ENCODE measurements at places on chromosomes 3 and 15. TPM values are rescaled to one million over a fixed set of nuclear protein-coding genes. Genes with fewer than 3 reads are reported as not detected.

DNA sequence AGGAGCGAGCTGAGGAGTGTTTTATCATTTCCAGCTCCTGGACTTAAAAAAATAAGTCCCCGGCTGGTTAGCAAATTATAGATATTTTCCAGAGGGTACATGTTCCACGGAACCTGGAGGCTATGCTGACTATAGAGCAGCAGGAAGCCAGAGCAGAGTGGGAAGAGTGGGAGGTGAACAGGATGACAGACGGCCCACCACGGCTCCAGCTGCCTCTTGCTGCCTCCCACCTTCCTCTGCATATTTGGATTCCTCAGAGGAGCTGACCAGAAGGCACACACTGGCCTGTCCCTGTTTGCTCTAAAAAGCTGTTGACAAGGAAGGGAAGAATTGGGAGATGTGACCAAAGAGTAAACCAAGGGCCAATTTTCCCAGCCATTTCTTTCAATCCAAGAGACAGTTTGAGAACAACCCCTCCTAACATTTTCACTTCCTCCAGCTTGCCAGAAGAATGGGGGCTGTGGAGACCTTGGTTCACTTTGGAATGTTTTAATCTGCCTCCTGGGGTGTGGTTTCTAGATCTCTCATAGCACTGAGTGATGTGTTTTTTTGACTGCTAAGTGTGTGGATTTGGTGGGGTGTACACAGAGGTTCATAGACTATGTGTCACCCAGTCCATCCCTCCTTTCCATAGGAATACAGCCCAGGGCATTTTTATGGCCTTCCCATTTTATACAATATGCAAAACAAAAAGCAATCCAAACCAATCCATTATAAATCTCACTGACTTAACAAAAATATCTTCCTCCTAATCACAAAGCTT lies 36.8 kb downstream of the HGD start:
- H3K36me3 ChIP-seq = no peaks in the 10 kb centered on the region
- no peak for DNase-seq
- peaks cover 3% of the 10 kb centered on the region for H3K4me1 ChIP-seq
- no peaks in the 10 kb centered on the region for H3K27me3 ChIP-seq
- H3K27ac ChIP-seq = no peak overlapping the region

GRCh38 chr3:16704941-16705340 lies 99.7 kb upstream of the DAZL start:
- H3K27me3 ChIP-seq = no peaks in the 10 kb centered on the region
- H3K4me3 ChIP-seq = no peak overlapping the region
- no peak for DNase-seq
- H3K36me3 ChIP-seq = no peaks in the 10 kb centered on the region
- no peak overlapping the region for H3K27ac ChIP-seq

DNA sequence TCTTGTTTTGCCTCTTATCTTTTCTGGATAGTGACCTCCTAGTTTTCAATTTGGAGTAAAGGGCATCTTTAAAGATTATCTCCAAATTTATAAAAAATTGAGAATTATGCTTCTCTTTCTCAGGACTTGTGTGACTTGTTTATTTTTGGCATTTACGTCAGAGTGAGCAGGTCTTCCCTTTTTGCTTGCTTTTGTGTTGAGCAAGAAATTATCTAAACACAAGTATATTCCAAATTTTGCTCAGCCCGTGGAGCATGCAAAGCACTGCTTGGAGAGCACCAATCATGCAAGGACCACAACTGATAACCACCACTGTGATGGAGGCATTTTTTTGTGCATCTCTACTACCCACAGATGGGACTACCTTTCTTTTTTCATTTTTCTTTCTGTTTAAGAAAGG lies 7.1 kb downstream of the SLC25A26 start:
- H3K36me3 ChIP-seq = no peaks in the 10 kb centered on the region
- no peaks in the 10 kb centered on the region for H3K27me3 ChIP-seq
- no peaks in the 10 kb centered on the region for H3K4me1 ChIP-seq
- no peak overlapping the region for H3K4me3 ChIP-seq
- H3K27ac ChIP-seq = no peak overlapping the region

The ABHD17C gene
- 3.6 TPM for total RNA-seq

DNA sequence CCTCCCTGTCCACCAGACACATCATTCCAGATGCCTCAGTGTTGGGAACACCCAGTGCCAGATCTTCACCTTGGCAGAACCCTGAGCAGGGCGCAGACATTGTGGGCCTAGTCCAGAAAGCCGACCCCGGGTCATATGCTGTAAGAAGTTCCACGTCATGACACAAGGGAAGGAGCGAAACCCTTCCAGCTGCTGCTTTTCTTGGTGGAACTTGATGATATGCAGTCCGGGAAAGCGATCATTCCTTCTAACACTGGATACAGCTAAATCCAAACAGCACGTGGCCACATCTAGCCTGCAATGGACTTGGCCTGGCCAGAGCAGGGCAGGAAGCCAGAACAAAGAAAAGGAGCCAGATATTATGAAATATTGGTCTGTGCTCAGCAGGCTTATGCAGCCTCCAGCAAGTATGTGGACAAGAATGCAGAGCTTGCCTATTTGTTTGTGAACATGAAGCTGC lies 22.0 kb downstream of the GASK1A start:
- peak; percentile 92 for DNase-seq
- H3K4me3 ChIP-seq = no peak overlapping the region
- peak overlapping the region; percentile 49 for H3K27ac ChIP-seq
- no peaks in the 10 kb centered on the region for H3K36me3 ChIP-seq

GRCh38 chr3:172104471-172105072 lies 65.2 kb downstream of the FNDC3B start:
- H3K27me3 ChIP-seq = no peaks in the 10 kb centered on the region
- peaks cover 79% of the 10 kb centered on the region for H3K4me1 ChIP-seq
- H3K27ac ChIP-seq = peak overlapping the region; percentile 80
- peak; percentile 73 for DNase-seq

The PAK6 gene
- total RNA-seq = 22.4 TPM

The CYP19A1 gene
- total RNA-seq = 0.26 TPM

DNA sequence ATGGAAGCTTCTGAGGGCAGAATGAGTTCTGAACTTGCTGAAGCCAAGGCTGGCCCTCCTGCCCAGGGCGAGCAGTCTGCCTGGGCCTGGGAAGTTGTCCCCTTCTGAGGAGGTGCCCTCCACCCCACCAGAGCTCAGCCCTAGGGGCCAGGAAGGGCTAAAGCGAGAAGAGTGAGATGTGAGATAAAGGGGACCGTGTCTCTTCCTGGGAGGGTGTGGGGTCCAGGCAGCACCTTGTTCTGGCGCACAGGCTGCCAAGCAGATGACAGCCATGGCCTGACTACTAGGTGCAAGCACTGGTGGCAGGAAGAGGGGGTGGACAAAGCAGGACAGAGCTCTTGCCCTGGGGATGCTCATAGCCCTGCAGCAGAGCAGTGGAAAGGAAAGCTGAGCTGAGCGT lies 3.7 kb downstream of the PAK6 start:
- H3K27me3 ChIP-seq = no peaks in the 10 kb centered on the region
- H3K4me1 ChIP-seq = peaks cover 22% of the 10 kb centered on the region
- no peak overlapping the region for H3K27ac ChIP-seq
- H3K36me3 ChIP-seq = no peaks in the 10 kb centered on the region
- DNase-seq = no peak
- no peak overlapping the region for H3K4me3 ChIP-seq

The DZIP1L gene
- 70.2 TPM for total RNA-seq

GRCh38 chr15:26729581-26729980 lies 43.3 kb downstream of the GABRB3 start:
- no peak for DNase-seq
- H3K27ac ChIP-seq = no peak overlapping the region
- no peak overlapping the region for H3K4me3 ChIP-seq

- no peaks in the 10 kb centered on the region for H3K27me3 ChIP-seq
- peaks cover 68% of the 10 kb centered on the region for H3K4me1 ChIP-seq
- peaks cover 7% of the 10 kb centered on the region for H3K36me3 ChIP-seq
- peak; percentile 88 for DNase-seq
- H3K4me3 ChIP-seq = peak overlapping the region; percentile 38
These were observed 759 bp downstream of the AMOTL2 start for GRCh38 chr3:134373271-134374104.

- no peaks in the 10 kb centered on the region for H3K27me3 ChIP-seq
- H3K27ac ChIP-seq = no peak overlapping the region
- DNase-seq = no peak
- H3K4me1 ChIP-seq = no peaks in the 10 kb centered on the region
- H3K4me3 ChIP-seq = no peak overlapping the region
These were observed 169.6 kb upstream of the GADL1 start for GRCh38 chr3:31064021-31064420.

DNA sequence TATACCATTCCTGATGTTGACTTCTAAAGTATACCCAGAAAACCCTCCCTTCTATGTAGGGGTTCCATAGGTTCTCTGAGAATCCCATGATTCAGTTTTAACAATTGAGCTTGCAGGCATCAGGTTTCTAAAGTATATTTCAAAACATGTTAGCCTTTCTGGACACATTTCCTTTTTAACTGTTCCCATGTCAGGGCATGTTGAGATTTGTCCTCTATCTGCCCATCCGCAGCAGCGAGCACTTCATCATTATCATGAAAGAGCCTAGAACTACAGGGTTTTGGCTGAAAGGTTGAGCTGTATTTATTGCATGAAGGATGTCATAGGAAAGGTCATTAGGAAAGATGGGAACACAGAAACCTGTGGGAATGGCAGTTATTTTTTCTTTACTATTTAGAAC lies 201.1 kb upstream of the BHLHE40 start:
- H3K4me1 ChIP-seq = peaks cover 39% of the 10 kb centered on the region
- H3K27ac ChIP-seq = peak overlapping the region; percentile 74
- H3K27me3 ChIP-seq = no peaks in the 10 kb centered on the region
- H3K36me3 ChIP-seq = no peaks in the 10 kb centered on the region
- DNase-seq = no peak

- no peaks in the 10 kb centered on the region for H3K27me3 ChIP-seq
- H3K36me3 ChIP-seq = no peaks in the 10 kb centered on the region
- H3K4me3 ChIP-seq = no peak overlapping the region
- no peak for DNase-seq
- H3K4me1 ChIP-seq = peaks cover 89% of the 10 kb centered on the region
These were observed 9.3 kb downstream of the MSL2 start for GRCh38 chr3:136186846-136187245.

The CHRM5 gene
- not detected for total RNA-seq

The SLC49A4 gene
- total RNA-seq = 20.8 TPM

The CLDN1 gene
- 57.9 TPM for total RNA-seq

DNA sequence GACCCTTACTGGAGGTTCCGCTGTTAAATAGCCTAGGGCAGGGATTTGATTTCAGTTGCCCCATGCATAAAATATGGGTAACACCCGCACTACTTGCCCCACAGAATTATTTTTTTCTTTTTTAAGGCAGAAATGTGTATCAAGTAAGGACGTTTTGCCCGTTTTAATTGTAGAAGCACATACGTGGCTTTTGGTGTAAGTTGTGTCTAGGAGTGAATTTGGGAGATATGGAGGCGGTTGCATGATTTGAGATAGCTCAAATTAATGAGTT lies 636 bp upstream of the LRRC58 start:
- DNase-seq = no peak
- H3K4me1 ChIP-seq = peaks cover 24% of the 10 kb centered on the region
- no peaks in the 10 kb centered on the region for H3K27me3 ChIP-seq
- no peaks in the 10 kb centered on the region for H3K36me3 ChIP-seq

GRCh38 chr3:11381563-11381962 lies 109.4 kb downstream of the ATG7 start:
- H3K4me3 ChIP-seq = no peak overlapping the region
- peak overlapping the region; percentile 78 for H3K27ac ChIP-seq
- peak; percentile 47 for DNase-seq

DNA sequence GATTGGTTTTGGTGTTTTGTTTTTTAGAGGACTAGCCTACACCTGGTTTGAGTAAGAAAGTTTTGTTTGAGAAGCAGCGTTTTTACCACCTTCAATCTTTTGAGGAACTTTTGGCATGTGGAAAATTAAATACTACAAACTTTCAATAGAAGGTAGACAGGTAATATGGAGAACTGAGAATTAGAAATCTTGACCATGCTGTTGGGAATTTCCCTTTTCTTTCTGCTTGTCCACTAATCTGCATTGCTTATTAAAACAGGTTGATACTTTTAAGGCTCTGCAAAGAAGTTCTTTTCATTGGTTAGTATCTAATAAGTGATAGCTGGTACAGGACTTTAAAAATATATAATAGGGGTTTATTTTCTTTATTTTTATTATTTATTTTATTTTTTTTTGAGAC lies 31.9 kb downstream of the UBE2E1 start:
- no peaks in the 10 kb centered on the region for H3K4me1 ChIP-seq
- no peaks in the 10 kb centered on the region for H3K27me3 ChIP-seq
- no peak overlapping the region for H3K4me3 ChIP-seq
- no peaks in the 10 kb centered on the region for H3K36me3 ChIP-seq

GRCh38 chr3:40801284-40801741 lies 276.6 kb downstream of the ZNF621 start:
- no peak for DNase-seq
- no peak overlapping the region for H3K4me3 ChIP-seq
- no peaks in the 10 kb centered on the region for H3K27me3 ChIP-seq
- no peaks in the 10 kb centered on the region for H3K36me3 ChIP-seq

The PAQR5 gene
- 11.5 TPM for total RNA-seq

DNA sequence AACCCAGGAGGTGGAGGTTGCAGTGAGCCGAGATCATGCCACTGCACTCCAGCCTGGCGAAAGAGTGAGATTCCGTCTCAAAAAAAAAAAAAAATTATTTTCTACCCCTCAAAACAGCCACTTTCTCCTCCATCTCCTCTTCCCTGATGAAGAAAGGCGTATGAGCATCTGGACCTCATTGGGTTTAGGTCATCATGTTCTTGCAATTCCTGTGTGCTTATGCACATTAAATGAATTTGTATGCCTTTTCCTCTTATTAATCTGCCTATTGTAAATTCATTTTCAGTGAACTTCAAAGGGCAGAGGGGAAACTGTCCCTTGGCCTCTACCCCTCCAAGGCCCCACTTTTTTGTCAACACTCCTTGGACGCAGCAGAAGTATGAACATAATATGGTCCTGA lies 117.8 kb downstream of the RPLP1 start:
- no peaks in the 10 kb centered on the region for H3K27me3 ChIP-seq
- no peak overlapping the region for H3K4me3 ChIP-seq
- no peaks in the 10 kb centered on the region for H3K4me1 ChIP-seq
- H3K36me3 ChIP-seq = no peaks in the 10 kb centered on the region

DNA sequence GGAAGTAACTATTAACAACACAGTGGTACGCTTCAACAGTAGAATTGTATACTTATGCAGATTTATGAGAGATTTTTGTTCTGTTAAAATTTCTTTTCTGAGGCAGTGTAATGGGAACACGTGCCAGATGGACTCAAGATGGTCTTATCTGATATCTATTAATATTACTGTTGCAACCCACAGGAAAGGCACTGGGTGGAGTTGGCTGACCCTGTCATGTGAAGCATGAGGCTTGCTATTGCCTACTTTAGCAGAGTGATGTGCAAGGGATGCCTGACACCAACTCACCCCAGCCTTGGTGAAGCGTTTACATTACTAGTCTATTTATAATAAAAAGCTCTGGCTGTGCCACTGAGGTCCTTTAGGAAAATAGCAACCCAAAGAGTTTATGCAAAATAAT lies 19.8 kb upstream of the ARNT2 start:
- H3K36me3 ChIP-seq = no peaks in the 10 kb centered on the region
- H3K4me1 ChIP-seq = no peaks in the 10 kb centered on the region
- no peak overlapping the region for H3K27ac ChIP-seq
- DNase-seq = no peak
